Naive thymus-derived CD8-positive, alpha-beta T cell (primary cell): ENCODE measurements at places on chromosomes 11 and 22. TPM values are rescaled to one million over a fixed set of nuclear protein-coding genes. Genes with fewer than 3 reads are reported as not detected.
A peak's percentile ranks its signal among the peaks of the same experiment; 100 is the strongest.

DNA sequence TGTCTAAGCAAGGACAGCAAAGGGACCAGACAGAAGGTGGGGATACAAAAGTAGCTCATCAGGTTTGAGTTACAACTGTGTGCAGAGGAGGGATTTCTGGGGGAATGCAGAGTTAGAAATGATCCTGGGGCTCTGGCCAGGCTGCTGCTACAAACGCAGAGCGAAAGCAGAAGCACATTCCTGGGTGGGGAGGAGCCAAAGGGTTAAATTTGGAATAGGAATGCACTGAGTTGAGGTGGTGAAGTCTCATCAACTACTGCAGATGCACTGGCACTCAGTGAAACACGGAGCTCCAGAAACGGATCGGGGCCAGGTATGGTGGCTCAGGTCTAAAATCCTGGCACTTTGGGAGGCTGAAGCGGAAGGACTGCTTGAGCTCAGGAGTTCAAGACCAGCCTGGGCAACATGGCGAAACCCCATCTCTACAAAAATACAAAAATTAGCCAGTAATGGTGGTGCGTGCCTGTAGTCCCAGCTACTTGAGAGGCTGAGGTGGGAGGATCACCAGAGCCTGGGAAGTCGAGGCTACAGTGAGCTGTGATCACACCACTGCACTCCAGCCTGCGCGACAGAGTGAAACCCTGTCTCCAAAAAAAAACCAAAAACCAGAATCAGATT is 3.2 kb downstream of the CHKA start:
- no peak for DNase-seq

- DNase-seq: no peak
These were observed 3.8 kb downstream of the TPCN2 start for GRCh38 chr11:69052343-69053168.

- DNase-seq: no peak
These were observed 29.7 kb downstream of the KIAA0930 start for GRCh38 chr22:45210991-45211390.

GRCh38 chr11:123286761-123287160 is 91.7 kb upstream of the CLMP start:
- no peak for DNase-seq

GRCh38 chr11:117179048-117179999 is 781 bp downstream of the SIDT2 start:
- peak; percentile 16 for DNase-seq

GRCh38 chr22:30838111-30838510 is 130.5 kb downstream of the MORC2 start:
- DNase-seq: no peak

RIBC2 gene
- total RNA-seq: not detected

OR52J3 gene
- total RNA-seq: not detected

GAB4 gene
- total RNA-seq: 1.1 TPM

LIPT2 gene
- total RNA-seq: 13.9 TPM

TMA7B gene
- total RNA-seq: 14.2 TPM
